Amygdala (tissue), 56 donors: ENCODE measurements at places on chromosomes 6 and 20.

DNA sequence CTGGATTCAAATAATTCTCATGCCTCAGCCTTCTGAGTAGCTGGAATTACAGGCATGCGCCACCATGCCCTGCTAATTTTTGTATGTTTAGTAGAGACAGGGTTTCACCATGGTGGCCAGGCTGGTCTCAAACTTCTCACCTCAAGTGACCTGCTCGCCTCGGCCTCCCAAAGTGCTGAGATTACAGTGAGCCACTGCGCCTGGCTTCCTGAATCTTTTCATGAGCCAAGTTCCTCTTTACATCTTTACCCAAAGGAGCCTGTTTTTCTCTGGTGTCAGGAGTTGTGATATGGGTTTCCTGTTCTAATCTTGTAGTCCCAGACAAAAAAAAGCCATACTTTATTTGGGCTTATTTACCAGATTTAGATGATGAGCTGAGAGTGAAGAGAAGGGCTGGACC, 34.4 kb downstream of the PCNA start:
- DNase-seq: no peak

GRCh38 chr6:166597711-166598440, 11.4 kb upstream of the RAMACL start:
- DNase-seq: no peak

DNA sequence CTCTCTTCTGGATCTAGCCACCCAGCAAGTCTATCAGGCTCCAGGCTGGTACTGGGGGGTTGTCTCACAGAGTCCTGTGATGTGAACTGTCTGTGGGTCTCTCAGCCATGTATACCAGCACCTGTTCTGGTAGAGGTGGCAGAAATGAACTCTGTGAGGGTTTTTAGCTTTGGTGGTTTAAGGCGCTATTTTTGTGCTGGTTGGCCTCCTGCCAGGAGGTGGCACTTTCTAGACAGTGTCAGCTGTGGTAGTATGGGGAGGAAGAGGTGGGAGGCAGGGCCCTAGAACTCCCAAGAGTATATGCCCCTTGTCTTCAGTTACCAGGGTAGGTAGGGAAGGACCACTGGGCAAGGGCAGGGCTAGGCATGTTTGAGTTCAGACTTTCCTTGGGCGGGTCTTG, 75.8 kb downstream of the SNAP91 start:
- no peak for DNase-seq

DNA sequence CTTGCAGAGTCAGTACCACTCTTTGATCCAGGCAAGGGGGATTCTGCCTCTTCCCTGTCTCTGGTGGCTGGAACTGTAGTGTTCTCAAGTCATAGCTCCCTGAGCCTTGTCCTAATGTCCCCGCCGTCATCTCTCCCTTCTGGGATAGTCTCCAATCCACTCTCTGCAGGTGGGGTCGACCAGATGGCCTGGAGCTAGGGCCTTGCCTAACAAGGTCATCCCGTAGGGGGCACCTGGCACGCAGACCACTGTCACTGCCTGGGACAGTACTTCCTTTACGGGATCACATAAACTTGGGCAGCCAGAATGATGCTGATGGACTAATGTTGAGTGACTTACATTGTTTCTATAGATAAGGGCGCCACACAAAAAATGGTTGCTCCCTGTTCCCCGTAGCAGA, 118.9 kb upstream of the SLC22A23 start:
- no peak for DNase-seq

DNA sequence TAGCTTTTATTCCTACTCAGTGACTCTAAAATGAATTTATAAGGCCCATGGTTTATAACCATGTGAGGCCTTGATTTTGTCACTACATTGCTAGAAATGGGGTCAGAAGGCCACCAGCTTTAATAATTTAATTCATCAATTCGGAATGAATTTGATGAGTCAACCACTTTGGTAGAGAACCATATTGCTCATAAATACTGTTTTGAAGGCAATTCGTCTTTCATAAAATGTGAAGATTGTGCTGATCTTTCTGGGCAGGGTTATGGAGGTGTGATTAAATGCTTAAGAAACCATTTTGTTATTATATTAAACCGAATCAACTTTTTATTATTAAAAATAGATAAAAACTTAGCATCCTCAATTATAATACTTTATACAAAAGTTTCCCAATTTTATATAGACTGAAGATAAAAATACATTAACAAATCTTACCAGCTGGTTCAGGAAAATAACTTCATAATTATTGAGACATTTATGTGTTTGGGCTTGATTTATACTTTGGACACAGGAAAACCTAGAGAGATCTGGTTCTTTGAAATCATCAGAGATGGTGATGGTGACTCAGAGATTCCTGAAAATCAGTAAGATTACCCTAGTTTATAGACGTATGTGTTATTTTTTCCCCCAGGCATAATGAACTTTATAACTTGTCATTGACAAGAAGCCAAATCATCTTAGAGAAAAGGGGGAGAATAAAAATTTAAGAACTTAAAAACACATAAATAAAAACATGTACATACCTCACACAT, 10.6 kb downstream of the HCRTR2 start:
- no peak for DNase-seq

DNA sequence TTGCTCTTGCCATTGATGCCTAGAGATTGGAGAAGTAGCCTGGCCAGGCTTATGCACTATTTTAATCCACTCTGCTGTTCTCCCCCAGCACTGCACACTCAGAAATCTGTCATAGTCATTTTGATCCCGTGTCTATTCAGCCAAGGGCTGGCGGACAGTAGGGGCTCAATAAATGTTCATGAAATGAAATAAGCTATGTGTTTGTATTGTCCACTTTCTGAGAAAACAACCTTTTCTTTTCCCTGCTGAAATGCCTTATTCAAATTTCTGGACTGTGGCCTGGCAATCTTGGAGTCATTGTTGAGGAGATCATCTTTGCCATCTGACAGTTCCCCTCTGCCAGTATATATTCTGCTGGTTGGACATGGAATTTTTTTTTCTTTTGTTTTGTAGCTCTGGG, 550.4 kb upstream of the MAP3K7 start:
- DNase-seq: no peak

GRCh38 chr6:24428615-24429014, 25.9 kb downstream of the MRS2 start:
- DNase-seq: no peak

DNA sequence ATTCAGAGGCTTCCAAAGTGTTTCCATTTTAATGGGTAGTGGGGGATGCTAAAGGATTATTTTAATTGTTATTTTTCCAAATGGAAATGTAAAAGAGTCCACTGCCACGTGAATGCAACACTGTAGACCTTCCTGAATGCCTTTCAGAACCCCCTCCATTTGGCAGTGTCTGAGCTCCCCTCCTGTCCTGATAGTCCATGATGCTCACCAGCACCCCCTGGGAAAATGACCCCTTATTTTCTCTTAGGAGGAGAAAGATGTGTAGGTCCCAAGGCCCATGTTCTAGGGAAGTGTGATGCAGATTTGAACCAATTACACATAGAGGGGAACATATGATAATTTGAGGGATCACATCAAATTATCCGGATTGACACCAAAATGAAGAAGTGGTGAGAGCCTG, 46.8 kb upstream of the SH3BGRL2 start:
- no peak for DNase-seq

GRCh38 chr6:130674604-130675003, 152.6 kb upstream of the SMLR1 start:
- no peak for DNase-seq

DNA sequence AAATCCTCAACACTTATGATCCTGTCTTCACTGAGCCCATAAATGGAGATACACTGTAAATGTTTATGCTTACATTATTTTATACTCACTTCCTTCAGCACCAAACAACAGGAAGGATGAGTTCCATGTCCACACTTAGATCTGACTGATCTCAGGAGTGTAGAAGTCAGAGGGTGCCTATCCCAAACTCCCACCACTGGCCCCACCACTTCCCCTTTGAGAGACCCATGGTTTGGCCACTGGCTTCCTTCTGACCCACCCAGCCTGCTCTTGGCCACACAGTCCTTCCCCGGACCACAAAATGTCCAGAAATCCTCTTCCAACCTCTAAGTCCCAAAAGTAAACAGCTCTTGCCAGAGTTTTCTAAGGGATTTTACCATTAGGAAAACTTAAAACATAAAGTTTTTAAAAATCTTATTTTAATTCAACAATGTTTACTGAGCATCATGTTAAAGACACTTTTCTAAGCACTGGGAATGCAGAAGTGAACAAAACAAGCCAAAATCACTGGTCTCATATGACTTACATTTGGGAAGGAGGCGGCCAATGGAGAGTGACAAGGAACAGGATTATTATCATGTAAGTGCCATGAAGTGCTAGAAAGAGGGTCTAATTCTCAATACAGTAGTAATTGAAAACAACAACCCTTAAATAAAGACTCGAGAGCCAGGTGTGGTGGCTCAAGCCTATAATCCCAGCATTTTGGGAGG, 103.8 kb downstream of the NRSN1 start:
- DNase-seq: no peak

GRCh38 chr20:11949711-11950110, 32.0 kb downstream of the BTBD3 start:
- no peak for DNase-seq

GRCh38 chr20:36061754-36062153, 92.8 kb upstream of the EPB41L1 start:
- no peak for DNase-seq

- peak; percentile 17 for DNase-seq
These were observed 83.5 kb downstream of the ZMYND8 start for GRCh38 chr20:47272893-47273590.

DNA sequence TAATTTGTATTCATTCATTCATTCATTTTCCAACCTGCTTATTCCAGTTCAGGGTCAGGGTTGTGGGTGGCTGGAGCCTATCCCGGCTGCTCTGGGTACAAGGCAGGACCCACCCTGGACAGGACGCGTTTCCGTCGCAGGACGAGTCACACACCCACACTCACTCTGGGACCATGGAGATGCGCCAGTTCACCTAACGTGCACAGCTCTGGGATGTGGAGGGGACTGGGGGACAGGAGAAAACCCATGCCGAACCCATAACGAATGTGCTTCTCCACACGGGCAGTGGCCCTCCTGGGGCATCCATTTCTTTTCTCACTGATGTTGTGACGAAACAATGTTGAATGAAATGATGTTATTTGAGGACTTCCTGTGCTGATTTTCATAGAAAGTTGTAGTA, 26.5 kb downstream of the ERMARD start:
- no peak for DNase-seq
